ENCODE measurements at places on chromosomes 11 and 22. TPM values are rescaled to one million over a fixed set of nuclear protein-coding genes. Genes with fewer than 3 reads are reported as not detected.

GRCh38 chr11:108805030-108805429, 140.2 kb downstream of the DDX10 start:
- no peak for DNase-seq

GRCh38 chr22:37514526-37515051, 4.6 kb downstream of the CARD10 start:
- DNase-seq: no peak

- DNase-seq: peak; percentile 55
These were observed 468.0 kb downstream of the OPCML start for GRCh38 chr11:133064152-133064877.

GRCh38 chr22:40603088-40603605, 33.4 kb downstream of the MRTFA start:
- no peak for DNase-seq

DNA sequence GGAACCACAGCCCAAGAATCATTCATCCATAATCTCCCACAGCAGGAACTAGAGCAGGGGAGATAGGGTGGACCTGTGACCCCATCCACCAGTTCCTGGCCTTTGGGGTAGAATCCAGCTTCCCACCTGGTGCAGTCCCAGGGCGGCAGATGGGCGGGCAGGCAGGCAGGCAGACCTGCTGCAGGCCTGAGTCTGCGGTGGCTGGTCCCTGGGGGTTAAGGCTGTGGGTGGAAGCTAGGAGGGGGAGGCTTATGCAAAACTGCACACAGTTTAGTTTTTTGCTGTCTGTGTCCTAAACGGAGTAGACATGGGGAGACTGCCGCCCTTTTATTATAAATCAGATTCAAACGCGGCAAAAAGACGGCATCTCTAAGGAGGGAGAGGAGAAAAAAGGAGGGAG, 4.5 kb upstream of the NEFH start:
- no peak for DNase-seq

GRCh38 chr11:3022300-3022967, 30.3 kb upstream of the NAP1L4 start:
- DNase-seq: peak; percentile 60

- no peak for DNase-seq
These were observed 7.1 kb upstream of the LTO1 start for GRCh38 chr11:69682221-69682620.

GRCh38 chr11:23725752-23726151, 771.1 kb upstream of the LUZP2 start:
- DNase-seq: no peak

DNA sequence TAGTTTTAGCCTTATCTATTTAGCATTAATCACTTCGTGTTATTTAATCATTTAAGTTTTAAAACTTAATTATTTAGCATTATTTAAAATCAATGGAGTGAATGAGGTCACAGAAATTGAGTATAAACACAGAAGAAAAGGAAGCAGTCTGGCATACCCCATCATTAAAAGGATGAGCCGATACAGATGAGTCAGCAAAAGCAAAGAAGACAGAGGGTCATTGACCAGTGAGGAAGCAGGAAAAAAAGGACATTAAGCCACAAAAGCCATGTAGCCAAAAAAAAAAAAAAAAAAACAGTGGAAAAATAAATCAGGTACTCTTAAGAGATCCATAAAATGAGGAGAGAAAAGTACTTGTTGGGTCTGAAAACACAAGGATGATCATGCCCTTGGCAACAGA, 71.5 kb downstream of the TYR start:
- DNase-seq: no peak

GRCh38 chr22:44191036-44191454, 10.3 kb downstream of the PARVG start:
- DNase-seq: no peak

- DNase-seq: no peak
These were observed 85.0 kb upstream of the SC5D start for GRCh38 chr11:121207485-121208115.

GRCh38 chr22:37521236-37521739, 2.1 kb upstream of the CARD10 start:
- no peak for DNase-seq

DNA sequence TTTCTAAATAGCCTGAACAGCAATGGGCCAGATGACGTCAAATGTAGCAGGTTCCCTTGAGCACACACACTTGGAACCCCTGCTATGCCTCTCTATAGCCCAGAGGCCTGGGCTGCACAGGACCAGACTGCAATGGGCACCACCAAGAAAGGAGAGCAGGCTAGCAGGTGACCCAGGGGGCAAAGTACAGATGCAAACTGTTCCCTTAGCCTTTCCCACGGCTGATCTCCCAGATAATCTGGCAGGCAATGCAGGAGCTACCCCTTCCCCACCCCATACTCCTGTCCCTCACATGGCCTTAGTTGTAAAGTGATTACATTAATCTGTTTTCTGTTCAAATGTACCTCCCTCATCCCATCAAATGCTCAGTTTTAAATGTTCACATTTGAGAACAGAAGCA, 41.3 kb downstream of the SMCO4 start:
- no peak for DNase-seq

DNA sequence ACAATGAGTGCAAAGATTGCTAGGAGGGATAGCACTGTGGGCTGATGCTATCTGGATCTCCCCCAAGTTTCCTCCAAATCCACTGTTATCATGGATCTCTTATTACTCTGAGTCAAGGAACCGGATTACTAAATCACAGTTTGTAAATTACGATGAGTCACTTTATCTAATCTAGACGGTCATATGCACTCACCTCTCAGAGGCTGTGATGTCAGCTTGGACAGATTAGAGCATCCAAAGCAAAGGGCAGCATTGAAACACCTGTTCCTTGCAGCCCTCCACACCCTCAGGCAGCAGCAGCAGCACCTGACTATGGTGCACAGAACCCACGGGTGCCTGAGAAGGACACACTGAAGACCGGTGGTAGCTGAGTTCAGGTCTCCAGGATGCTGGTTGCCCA, 14.0 kb upstream of the POU2AF1 start:
- no peak for DNase-seq

DNA sequence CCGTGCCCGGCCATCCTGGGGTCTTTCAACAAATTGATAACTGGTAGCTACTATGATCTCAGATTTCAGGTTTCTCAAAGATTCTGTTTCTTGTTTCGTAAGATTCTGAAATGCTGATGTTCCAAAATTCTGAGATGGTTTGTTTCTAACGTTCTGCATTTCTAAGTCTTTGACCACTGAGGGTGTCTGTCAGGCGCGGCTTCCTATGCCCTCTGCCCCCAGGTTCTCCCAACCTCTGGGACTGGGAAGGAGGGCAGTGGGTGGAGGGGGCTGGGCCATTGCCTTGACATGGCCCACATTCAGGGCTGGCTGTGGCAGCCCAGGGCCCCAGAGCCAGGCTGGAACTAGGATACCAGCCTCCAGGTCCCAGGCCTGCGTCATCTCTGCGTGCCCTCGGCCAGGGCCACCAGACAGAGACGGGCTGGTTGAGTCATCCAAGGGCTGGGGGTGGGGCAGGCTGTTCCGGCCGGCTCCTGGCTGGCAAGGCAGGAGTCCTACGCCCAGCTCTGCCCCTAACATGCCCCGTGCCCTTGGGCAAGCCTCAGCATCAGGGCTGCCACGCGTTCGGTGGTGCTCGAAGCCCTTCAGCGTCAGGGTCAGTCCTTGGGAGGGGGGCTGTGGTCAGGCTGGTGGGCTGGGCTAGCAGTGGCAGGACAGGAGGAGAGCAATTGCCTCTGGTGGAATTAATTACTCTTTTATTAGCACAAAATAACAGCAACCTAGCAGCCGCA, 5.2 kb downstream of the TMEM134 start:
- DNase-seq: no peak

The LMO1 gene
- total RNA-seq: not detected

The HTR3A gene
- not detected for total RNA-seq

The C11orf97 gene
- total RNA-seq: not detected

The RHOD gene
- total RNA-seq: 146 TPM

The TIMP3 gene
- 35.1 TPM for total RNA-seq

The GPR83 gene
- not detected for total RNA-seq

The CARD16 gene
- 11.6 TPM for total RNA-seq
